ENCODE measurements at places on chromosomes 7 and 10. TPM values are rescaled to one million over a fixed set of nuclear protein-coding genes. Genes with fewer than 3 reads are reported as not detected.

GRCh38 chr10:73796766-73797165 lies 11.4 kb downstream of the ZSWIM8 start:
- no peak for DNase-seq

ZNF503 gene
- 25.2 TPM for total RNA-seq

GRCh38 chr10:3636356-3637181 lies 148.4 kb downstream of the KLF6 start:
- no peak for DNase-seq

AKR1C2 gene
- 343 TPM for total RNA-seq

All from ureter (tissue), 1 donor.